Right cardiac atrium (tissue), 5 donors: ENCODE measurements at places on chromosomes 3 and 15.

GRCh38 chr3:17119201-17120072 lies 234.7 kb downstream of the PLCL2 start:
- no peak for DNase-seq

GRCh38 chr3:170033489-170033888 lies 4.3 kb upstream of the GPR160 start:
- DNase-seq = no peak

- no peak for DNase-seq
These were observed 64.2 kb downstream of the ISG20 start for GRCh38 chr15:88702983-88703382.

GRCh38 chr15:55402707-55403106 lies 5.5 kb downstream of the CCPG1 start:
- DNase-seq = no peak

DNA sequence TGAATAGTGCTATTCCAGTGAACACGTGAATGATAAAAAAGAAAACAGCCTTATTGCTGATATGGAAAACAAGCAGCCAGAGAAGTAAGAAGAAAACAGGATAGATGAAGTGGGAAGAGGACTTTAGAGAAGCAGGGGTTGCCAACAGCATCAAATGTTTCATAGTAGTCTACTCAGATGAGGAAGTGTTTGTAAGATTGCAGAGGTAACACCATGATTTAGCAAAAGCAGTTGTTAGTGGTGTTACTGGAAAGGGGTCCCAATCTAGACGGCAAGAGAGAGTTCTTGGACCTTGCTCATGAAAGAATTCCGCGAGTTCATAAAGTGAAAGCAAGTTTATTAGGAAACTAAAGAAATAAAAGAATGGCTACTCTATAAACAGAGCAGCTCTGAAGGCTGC lies 108.8 kb upstream of the MCTP2 start:
- no peak for DNase-seq

DNA sequence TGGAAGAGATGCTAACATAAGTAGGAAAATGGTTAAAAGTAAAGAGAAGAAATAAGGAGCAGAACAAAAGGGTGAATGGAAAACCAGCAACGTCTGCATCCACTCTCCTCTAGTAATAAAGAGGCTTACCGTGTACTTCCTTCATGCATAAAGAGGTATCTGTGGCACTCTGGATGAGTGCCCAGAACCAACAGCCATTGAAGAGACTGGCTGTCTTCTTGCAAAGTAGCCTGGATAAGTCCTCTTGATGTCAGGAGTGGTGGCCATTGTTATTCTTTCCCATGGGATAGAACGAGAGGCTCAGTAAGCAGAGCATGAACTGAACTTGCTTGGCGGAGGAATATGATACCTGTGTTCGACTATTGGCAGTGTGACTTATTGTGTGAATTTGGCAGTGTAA lies 186.2 kb upstream of the RASGRP1 start:
- no peak for DNase-seq

DNA sequence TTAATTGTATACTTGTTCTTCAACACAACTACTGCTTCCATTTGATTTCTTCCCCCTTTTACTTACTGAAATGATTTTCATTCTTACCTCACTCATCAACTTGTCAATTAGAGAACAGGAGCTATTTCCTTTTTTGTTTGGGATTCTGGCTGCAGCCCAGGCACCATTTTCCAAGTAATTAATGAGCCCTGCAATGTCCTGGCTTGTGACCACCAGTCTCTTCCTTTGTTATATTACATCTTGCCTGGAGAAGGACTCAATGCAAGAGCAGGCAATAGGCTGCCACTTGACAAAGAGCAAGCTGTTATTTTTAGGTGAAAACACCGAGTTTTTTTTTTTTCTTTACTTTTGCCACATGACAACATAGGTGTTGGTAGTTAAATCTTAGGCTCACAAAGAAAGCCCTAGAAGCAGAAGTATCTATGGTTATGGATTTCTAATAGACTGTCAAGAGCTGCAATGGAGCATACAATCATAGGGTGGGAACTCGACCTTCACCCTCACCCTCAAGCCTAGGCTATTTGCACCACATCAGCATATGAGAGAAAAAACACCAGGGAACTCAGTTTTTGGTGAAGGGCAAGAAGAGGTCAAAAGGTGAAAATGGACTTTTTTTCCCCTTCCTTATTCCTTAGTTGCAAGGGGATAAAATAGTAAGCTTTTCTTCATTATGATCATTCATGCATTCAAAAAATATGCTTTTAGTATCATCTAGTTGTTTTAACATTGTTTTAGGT lies 114.9 kb downstream of the TNIK start:
- DNase-seq = no peak

- no peak for DNase-seq
These were observed 319.3 kb upstream of the NECTIN3 start for GRCh38 chr3:110752307-110752706.
